ENCODE measurements at places on chromosomes 7 and 10.

GRCh38 chr10:63767138-63767801 is 246.1 kb downstream of the REEP3 start:
- DNase-seq: no peak

DNA sequence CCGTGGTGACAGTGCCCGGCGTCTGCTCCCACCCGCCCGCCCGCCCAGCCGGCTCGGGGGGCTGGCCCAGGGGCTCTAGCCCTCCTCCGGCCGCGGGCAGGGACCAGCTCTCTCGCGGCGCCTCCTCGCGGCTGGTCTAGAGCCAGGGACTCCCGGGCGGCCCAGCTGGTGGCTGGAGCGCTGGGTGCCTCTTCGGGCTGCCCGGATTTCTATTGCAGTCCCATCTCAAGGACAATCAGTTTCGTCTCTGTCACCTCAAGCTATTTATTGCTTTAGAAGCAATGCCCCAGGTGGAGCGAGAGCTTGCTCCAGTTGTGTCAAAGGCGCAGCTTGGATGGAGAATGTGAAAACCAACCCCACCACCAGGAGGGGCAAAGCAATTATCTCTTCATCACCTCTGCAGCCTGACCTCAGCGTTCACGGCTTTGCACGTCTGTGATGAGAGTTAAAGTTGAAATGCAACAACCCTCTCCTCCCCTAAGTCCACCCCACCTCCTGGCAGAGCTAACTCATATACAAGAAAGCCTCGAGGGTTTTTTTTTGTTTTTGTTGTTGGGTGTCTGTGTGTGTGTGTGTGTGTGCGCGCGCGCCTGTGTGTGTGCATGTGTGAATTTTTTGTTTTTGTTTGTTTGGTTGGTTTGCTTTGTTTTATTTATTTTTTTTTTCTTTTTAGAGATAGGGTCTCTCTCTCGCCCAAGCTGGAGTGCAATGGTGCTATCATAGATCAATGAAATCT is at the start of gene ITGA8:
Gene ITGA8, minus strand, starts transcription at position 24 of the 736 bp plus-strand sequence. CDS start 151 bp downstream, outside the sequence.
- no peak for DNase-seq

DNA sequence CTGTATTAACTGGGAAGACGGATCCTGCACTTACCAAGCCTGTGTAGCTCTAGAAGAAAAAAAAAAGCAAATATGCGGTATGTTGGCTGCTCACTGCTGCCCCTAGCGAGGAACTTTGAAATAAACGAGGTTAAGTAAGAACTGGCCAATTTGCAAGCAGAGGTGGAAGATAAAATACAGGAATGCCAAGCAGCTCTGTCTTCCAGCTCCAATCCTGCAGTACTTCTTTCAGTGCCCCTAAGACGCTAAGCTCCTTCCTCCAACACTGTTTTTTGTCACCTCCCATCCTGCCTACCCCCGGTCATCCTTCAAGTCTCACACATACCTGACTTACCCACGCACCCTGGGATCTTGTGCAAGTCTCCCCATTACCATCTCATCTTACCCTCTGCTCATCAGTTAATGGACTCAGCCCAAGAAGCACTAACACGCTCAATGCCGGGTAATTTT is 809 bp downstream of the C10orf143 start:
- peak; percentile 75 for DNase-seq

DNA sequence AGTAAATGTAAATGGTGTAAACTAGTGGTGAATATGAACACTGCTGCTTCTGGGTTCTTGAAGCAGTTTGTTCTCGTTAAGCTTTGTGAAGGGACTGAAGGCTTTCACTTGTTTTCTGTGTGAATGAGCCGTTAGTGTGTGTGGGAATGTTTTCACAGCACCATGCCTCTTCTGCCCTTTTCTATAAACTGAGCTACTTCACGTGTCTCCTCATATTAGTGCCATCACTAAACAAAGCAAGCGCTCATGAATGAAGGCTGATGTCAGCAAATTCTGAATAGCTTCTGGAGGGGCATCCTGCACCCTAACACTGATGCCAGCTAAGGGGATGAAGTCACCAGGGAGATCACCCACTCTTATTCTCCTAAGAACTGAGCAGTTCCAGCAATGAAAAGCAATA is 205.6 kb upstream of the ETV1 start:
- no peak for DNase-seq

DNA sequence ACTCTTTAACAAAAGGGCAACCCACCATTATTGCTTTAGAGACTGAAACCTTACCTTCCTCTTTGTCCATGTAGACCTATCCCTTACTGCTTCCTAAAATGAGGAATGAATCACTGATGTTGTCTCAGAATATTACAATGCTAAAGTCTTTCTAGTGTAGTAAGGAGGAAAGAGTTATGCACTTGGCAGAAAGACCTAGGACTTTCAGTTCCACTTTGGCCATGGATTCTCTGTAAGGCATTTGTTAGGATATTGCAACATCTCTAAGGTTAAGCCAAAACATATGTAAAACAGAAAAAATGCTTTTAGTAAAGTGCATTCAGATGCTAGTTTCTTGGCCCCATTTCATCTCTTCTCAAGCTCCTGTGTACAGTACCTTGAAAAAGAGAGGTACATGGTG is 230.9 kb downstream of the PARD3 start:
- no peak for DNase-seq

GRCh38 chr7:46071601-46072000 is 150.5 kb upstream of the IGFBP3 start:
- DNase-seq: no peak

DNA sequence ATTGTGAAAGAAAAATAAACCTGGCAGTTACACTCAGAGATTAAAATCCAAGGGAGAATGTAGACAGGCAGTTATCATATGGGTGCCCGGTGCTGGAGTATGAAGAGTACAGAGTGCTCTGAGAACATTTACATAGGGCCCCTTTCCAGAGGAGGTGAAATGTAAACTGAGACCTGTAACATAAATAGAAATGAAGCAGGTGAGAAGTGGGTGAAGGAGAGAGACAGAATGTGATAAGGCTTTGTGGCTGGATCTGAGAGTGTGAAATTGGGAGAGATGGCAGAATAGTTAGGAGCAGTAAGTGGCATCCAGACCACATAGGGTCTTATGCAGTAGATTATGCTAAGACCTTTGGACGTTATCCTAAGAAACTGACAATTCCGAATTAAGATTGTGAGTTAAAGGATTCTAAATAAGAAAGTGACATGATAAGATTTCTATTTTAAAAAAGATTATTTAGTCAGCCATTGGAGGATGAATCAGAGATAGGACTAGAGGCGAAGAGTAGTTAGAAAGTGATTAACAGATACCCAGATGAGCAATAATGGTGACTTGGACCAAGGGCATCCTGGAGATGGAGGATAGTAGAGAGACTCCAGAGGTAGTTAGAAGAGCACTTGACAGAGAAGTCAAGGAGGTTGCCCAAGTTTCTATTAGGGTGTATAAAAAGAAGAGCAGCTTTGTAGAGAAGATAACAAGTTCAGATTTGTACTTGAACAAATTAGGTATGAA is 36.7 kb downstream of the DNAH11 start:
- no peak for DNase-seq

GRCh38 chr7:70589590-70589989 is 542.4 kb upstream of the GALNT17 start:
- no peak for DNase-seq

- no peak for DNase-seq
Observed at GRCh38 chr10:100245484-100246220, 16.3 kb upstream of the CHUK start.

DNA sequence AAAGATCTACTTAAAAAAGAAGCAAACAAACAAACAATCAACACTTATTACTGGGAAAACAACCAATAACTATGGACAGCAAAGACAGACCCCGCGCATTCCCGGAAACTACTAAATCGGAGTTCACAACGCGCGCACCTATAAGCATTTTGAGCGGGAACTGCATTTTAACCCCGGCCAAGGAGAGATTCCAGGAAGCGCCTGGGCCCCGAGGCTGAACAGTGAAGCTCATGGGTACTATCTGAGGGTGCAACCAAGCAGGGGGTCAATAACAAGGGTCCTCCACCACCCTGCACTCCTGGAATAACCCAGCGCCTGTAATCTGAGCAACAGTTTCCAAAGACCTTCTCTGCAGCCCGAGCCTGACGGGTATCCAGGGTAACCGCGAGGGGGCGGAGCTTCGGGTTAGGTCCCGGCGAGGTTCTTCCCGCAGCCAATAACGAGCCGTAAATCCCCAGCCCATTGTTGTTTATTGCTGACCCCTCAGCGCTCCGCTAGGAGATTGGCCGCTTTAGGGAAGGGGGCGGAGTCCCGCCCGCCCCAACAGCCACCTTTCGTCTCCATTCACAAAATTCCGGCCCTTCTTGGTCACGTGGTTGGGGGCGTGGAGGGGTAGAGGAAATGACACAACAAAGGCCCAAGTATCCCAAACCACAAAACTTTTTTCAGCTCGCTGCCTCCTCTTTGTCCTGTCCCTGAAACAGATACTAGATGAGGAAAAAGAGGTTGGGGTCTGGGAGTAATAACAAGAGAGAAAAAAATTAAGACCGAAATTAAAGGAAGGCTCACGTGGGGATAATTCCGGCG is 1.7 kb upstream of the ETV1 start:
- DNase-seq: peak; percentile 79

DNA sequence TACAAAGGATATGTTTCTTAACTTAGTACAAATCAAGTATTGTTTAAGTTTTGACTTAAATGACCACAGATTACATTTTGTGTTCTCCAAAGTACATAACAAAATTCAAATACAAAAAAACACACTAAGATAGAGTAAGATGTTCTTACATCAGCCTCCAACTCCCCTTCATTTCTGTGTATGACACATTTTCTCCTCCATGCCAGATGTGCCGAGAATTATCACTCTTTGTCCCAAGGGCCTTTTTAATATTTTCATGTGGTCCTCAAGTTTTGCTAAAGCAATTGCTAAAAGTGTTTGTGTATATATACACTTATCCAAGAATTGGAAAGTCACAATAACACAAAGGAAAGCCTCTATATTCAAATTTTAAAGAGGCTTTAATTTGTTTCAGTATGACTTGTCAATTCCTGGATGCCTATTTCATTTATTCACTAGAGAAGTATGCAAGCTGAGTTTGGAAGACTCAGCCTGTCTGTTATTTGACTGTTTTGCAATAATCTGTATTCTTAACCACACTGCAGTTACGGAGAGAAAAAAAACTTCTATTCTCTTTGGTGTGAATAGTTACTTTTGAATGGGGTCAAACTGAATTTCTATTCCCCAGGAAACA is 586.4 kb upstream of the SEMA3D start:
- DNase-seq: no peak

DNA sequence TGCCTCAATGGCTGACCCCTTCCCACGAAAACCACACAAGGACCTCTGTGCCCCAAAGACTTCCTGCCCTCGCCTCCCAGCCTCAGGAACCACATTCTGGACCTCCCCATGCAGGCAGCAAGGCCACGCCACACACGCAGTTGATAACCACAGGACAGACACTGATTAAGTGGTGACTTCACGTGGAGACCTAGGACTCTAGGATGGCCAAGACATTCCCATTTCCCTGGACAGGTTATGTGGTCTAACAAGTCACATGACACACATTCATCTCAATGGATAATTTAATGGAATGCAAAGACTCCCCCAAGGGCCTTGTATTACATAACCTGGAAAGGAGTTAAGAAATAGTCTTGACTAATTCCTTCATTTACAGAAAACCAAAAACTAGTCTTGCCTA is 110.2 kb downstream of the LARP4B start:
- DNase-seq: no peak

DNA sequence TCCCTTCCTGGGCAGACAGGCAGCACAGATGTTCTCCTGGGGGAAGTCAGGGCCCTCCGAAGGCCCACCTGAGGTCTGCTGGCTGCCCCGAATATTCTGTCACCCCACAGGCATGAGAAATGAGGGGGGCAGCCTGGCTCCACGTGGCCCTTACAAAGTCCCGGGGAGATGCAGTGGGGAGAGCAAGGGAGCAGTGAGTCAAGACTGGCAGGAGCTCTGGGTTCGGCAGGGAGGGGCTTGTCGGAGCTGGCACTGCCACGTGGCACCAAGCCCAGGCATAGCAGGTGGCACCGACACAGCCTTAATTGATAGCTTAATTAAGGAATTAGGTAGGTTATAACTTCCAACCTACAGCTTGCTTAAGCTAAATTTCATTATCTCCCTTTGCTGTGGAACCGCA is 163.9 kb downstream of the USP6NL start:
- no peak for DNase-seq

GRCh38 chr7:33814400-33814799 is 90.9 kb upstream of the BMPER start:
- no peak for DNase-seq

GRCh38 chr10:102313221-102313896 is 68.0 kb downstream of the GBF1 start:
- no peak for DNase-seq

- DNase-seq: no peak
Observed at GRCh38 chr10:34999532-34999931, 90.6 kb downstream of the CUL2 start.

DNA sequence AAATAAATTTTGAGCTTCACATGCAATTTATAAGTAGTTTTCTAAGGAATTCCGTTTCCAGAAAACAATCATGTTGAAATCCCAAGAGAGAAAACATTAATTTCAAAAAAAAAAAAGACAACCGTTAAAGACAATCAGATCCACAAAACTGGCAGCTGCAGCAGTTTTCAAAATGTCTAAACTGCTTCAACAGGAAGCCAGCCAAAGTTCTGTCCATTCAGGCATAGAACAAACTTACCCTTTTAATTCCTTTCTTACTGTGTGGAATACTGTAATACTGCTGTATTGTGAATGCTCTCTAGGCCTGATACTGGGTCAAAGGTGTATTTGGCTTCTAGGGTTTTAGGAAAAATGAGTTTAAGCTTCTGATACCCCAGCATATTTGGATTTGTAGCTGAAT is 31.6 kb downstream of the HOXA1 start:
- no peak for DNase-seq

DNA sequence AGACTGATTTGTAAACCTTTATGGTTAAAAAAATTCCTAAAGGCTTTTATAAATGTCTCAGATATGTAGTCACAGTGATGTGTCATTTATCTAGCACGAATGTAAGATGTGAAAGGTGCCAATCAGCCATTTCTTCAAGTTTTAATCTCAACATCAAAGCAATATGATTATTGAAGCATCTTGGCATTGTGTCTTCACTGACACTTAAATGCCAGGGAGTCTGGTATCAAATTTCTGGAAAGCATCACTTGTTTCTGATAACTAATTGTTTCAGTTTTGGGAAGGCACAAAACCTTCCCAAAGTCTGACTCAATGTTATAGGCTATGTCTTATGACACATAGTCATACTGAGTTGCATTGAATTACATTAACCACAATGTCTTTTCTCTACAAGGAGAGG is 492.0 kb upstream of the CNTNAP2 start:
- no peak for DNase-seq

GRCh38 chr7:7263297-7264230 is 81.2 kb downstream of the C1GALT1 start:
- DNase-seq: no peak

Measured in stimulated activated naive CD8-positive, alpha-beta T cell treated with anti-CD3 and anti-CD28 coated beads, Interleukin-15, Interleukin-2, amounts not matched to agents 100 U/mL and 50 U/mL, for 24 hours (primary cell).